Epithelial cell of proximal tubule (primary cell): ENCODE measurements at places on chromosomes 7 and 10. TPM values are rescaled to one million over a fixed set of nuclear protein-coding genes. Genes with fewer than 3 reads are reported as not detected.

Gene SFTPA2
- total RNA-seq, result not detected in 2 replicates

Gene KLF14
- 0.14 TPM in 1 of 2 replicates, not detected in the other for total RNA-seq

Gene ADRA2A
- total RNA-seq, result 0.06 TPM in 1 of 2 replicates, not detected in the other

Gene C10orf120
- not detected in 2 replicates for total RNA-seq

GRCh38 chr7:159057647-159058046 is 87.0 kb downstream of the VIPR2 start:
- no peak for DNase-seq
